Stimulated activated CD4-positive, alpha-beta T cell treated with anti-CD3 and anti-CD28 coated beads, TNF-alpha, amount 100 ng/mL, for 48 hours (primary cell): ENCODE measurements at places on chromosomes 5 and 9.

GRCh38 chr5:66851306-66851705 is 255.1 kb downstream of the MAST4 start:
- DNase-seq: no peak

DNA sequence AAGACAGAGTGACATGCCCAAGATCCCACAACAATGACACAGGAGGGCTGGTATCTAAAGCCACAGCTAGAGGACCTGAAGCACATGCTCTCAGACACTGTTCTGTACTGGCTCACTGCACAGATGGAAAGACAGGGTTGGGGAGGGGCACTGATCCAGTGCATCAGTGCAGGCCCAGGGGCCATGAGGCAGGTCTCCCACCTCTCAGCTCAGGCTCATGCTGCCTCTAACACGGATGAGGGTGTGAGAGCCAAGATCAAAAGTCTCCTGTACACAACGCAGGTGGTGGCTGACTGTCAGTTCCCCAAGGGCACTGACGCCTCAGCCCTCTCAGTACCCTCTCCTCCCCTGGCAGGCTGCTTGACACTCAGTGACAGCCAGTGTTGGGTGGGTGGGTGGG is 10.9 kb downstream of the RAPGEF1 start:
- DNase-seq: no peak

DNA sequence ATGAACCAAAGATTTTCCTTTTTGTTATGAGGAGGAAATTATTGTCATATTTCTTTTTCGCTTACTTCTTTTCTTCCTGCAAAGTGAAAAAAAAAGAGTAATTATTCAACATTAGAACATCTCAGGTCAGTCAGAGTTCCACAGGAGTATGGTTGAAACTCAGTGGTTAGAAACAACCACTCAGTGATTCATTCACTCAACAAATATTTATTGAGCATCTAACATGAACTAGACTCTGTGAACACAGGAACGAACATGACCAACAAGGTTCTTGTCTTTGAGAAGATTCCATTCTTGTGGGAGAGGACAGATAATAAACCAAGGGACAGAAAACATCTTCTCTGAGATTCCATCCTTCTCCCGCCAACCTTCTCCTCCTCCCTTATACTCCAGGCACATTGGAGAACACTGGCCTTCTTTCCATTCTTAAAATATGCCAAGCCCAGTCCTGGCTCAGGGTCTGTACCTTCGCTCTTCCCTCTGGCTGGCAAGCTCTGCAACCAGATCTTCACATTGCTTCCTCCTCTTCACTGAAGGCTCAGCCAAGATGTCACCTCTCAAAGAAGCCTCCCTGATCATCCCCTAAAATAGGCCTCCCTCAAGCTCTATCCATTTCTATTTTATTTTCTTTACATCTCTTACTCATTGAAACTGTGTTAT is 6.8 kb upstream of the GRAMD2B start:
- DNase-seq: no peak

DNA sequence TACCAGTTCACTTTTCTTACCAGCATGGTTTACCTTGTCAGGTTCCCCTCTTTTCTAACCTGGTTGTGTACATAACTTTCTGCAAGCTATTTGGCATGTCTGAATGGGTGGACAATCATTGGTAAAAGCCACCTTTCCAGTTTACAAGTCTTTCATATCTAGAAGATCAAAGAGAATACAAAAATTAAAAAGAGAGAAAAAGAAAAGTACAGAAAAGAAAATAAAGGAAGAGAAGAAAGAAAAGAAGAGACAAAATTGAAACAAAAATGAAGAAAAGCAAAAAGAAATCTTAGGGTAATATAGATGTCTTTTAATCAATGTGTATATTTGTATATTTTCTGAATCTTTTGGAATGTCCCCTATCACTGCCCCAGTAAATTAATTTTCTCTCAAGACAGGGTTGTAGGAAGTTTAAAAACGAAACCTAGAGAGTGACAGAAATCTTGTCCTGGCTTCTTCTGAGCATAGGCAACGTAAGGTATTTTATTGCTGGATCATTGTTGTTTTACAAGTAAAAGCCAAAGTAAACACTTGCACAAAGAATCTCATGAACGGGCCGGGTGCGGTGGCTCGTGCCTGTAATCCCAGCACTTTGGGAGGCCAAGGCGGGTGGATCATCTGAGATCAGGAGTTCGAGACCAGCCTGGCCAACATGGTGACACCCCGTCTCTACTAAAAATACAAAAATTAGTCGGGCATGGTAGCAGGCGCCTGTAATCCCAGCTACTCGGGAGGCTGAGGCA is 98.7 kb upstream of the IFNE start:
- DNase-seq: no peak

- DNase-seq: no peak
These were observed 491.1 kb downstream of the CCDC171 start for GRCh38 chr9:16043756-16044578.

DNA sequence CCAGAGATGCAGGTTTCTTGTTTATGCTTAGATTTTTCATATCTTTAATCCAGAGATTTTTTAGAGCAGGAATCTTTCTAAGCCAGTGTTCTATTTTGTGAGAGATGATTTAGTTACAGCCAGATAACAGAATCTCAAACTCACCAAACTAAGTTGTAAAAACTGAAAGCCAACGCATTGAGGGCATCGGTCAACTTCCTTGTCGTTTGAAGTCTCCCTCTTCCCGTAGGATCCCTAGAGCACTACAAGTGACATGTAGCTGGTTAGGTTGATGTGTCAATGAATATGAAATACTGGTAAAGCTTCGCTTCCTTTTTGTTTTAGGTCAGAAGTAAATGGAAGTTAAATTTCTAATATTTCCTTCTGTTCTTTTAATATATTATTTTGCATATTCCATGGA is 139.6 kb downstream of the YIPF5 start:
- DNase-seq: no peak

DNA sequence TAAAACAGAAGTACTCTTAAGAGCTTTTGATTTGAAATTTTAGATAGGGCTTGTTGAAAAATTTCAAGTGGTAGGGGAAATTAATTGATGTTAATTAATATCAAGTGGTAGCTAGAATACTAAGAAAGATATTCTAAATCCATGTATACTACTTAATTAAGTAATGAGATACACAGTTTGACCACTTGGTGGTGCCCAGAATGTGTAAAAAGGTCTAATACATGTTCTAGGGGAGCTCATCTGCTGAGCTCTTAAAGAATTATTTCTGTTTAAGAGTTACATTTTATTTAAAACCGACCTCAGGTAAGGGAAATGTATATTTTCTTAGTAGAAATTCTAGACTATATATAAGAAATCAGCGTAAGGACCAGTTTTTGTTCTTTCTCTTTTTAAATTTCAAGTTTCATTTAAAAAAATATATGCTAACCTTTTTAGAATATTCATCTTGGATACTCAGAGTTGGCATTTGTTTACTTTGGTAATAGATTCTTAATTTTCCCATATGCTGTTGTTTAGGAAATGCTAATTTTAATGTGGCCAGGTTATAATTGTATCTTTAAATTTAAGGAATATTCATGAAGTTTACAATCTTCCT is 61.5 kb downstream of the LNPEP start:
- no peak for DNase-seq

GRCh38 chr5:155815248-155815647 is 511.7 kb upstream of the SGCD start:
- DNase-seq: no peak

- no peak for DNase-seq
These were observed 5.9 kb downstream of the IFNW1 start for GRCh38 chr9:21135736-21136135.

- no peak for DNase-seq
These were observed 5.7 kb upstream of the CHD1 start for GRCh38 chr5:98934546-98934945.

DNA sequence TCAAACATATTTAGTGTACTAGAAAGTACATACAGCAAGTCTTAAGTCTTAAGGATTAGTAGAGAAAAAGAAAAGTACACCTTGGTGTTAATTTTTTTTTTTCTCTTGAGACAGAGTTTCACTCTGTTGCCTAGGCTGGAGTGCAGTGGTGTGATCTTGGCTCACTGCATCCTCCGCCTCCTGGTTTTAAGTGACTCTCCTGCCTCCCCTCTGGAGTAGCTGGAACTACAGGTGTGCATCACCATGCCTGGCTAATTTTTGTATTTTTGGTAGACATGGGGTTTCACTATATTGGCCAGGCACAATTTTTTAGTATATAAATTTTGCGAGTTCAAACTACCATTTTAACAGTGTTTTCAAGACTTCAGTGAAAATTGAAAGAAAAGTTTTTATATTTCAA is 1941.1 kb upstream of the CDH6 start:
- DNase-seq: no peak
